Progenitor cell of endocrine pancreas (in vitro differentiated cells): ENCODE measurements at places on chromosomes 11 and 22. TPM values are rescaled to one million over a fixed set of nuclear protein-coding genes. Genes with fewer than 3 reads are reported as not detected.
A peak's percentile ranks its signal among the peaks of the same experiment; 100 is the strongest.

DNA sequence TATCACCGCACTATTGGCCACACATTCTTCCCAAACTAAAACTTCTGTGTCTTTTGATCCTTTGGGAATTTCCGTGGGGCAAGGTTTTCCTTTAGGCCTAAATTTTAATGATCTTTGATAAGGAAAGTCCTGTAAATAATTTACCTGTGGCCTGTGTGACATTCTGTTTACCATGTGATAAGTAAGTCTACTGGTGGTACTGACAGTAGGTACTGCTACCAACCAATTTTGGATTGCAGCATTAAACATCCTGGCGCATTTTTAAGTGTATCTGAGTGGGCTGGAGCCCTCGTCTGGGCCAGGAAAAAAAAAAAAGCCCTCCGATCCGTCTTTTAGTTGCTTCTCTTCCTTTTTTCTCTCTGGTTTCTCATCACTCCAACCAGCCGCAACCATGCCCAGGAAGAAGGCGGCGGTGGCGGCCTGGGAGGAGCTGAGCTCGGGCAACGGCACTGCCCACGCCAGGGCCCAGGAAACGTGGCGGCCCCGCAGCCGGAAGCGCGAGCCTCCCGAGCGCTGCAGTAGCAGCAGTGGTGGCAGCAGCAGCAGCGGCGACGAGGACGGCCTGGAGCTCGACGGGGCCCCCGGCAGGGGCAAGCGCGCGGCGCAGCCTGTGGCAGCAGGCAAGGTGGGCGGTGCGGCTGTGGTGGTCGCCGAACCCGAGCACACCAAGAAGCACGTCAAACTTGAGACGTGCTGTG lies 33.6 kb downstream of the ASRGL1 start:
- H3K4me3 ChIP-seq = no peak overlapping the region
- peaks cover 20% of the 10 kb centered on the region for H3K4me1 ChIP-seq
- peak overlapping the region; percentile 74 for H3K27ac ChIP-seq
- H3K36me3 ChIP-seq = peaks cover 28% of the 10 kb centered on the region
- no peaks in the 10 kb centered on the region for H3K27me3 ChIP-seq
- no peak for DNase-seq

GRCh38 chr11:66311965-66312548 lies 4.8 kb downstream of the CD248 start:
- H3K27me3 ChIP-seq = peaks cover 50% of the 10 kb centered on the region
- peak; percentile 68 for DNase-seq
- no peaks in the 10 kb centered on the region for H3K36me3 ChIP-seq
- H3K27ac ChIP-seq = peak overlapping the region; percentile 98
- H3K4me1 ChIP-seq = peaks cover 2% of the 10 kb centered on the region

The KMT5B gene
- total RNA-seq = 67.5 and 68.7 TPM in 2 replicates

- DNase-seq = no peak
- peaks cover 88% of the 10 kb centered on the region for H3K27me3 ChIP-seq
- H3K4me3 ChIP-seq = peak overlapping the region; percentile 78
Observed at GRCh38 chr11:123357353-123357989, 72.6 kb upstream of the GRAMD1B start.

- H3K36me3 ChIP-seq = no peaks in the 10 kb centered on the region
- no peak for DNase-seq
- peak overlapping the region; percentile 15 for H3K4me3 ChIP-seq
- H3K4me1 ChIP-seq = peaks cover 55% of the 10 kb centered on the region
Observed at GRCh38 chr11:34243600-34244464, 114.0 kb downstream of the ABTB2 start.

GRCh38 chr11:27830206-27830605 lies 130.0 kb upstream of the BDNF start:
- no peaks in the 10 kb centered on the region for H3K36me3 ChIP-seq
- no peak overlapping the region for H3K27ac ChIP-seq
- H3K4me1 ChIP-seq = no peaks in the 10 kb centered on the region
- H3K4me3 ChIP-seq = no peak overlapping the region
- DNase-seq = no peak
- H3K27me3 ChIP-seq = peaks cover 3% of the 10 kb centered on the region

The CNGA4 gene
- total RNA-seq = 2.0 and 2.1 TPM in 2 replicates

DNA sequence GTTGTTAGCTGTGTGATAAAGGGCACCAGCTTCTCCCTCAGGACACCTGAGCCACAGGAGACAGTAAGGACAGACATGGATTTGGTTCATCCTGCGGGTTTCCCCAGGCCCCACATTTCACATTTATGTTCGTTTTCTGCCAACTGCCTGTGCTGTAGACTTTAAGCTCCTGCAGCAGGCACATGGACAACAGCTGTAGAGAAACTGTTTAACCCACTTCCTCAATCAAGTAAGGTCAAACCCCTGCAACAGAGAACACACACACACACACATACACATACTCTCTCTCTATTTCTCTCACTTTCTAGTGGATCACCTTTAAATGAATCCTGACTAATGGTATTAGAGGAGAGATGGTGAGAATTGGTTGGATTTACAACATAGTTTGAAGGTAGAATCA lies 90.7 kb downstream of the C11orf87 start:
- H3K36me3 ChIP-seq = no peaks in the 10 kb centered on the region
- peaks cover 2% of the 10 kb centered on the region for H3K27me3 ChIP-seq
- no peak overlapping the region for H3K27ac ChIP-seq
- no peak for DNase-seq
- no peaks in the 10 kb centered on the region for H3K4me1 ChIP-seq

GRCh38 chr22:20877715-20878114 lies 18.9 kb downstream of the SNAP29 start:
- no peak overlapping the region for H3K4me3 ChIP-seq
- H3K36me3 ChIP-seq = peaks cover 11% of the 10 kb centered on the region
- no peaks in the 10 kb centered on the region for H3K4me1 ChIP-seq
- no peaks in the 10 kb centered on the region for H3K27me3 ChIP-seq

DNA sequence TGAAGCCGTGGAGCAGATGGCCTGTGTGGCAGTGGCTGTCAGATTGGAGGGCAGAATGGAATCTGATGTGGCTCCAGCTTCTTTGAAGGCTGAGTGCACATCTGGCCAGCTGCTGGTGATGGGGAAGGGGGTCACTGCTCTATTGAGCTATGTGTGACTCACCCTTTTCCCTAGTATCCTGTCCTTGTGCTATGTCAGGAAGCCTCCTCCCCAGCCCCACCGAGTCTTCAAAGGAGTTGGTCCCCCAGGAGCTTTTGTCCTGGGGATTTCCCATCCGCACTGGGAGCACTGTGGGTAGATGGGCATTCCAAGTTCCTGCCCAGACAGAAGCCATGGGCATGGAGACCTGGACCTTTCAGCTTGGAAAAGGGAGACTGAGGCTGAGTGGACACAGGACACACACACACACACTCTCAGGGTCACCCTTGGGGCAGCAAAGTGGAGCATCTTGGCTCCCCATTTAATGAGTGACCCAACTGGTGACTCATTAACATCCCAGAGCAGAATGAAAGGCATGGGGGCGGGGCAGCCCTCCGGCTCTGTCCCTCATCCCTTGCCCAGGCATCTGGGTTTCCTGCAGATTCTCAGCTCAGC lies 3.3 kb downstream of the SERPINH1 start:
- DNase-seq = no peak
- H3K36me3 ChIP-seq = peaks cover 8% of the 10 kb centered on the region
- H3K4me1 ChIP-seq = peaks cover 33% of the 10 kb centered on the region
- H3K4me3 ChIP-seq = no peak overlapping the region

The NEFH gene
- total RNA-seq = 0.69 and 0.80 TPM in 2 replicates

DNA sequence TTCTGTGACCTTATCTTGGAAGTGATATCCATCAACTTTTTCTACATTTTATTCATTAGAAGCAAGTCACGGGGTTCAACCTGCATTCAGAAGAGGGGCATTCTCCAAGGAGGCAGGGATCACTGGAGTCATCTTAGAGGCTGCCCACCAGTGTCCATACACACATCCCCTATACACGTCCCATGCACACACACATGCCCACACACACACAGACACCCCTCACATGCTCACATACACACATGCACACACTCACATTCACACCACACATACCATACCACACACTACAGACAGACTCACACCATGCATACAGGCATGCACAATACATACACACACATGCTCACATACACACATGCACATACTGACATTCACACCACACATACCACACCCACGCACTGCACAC lies 884.7 kb downstream of the TBC1D22A start:
- H3K27me3 ChIP-seq = peaks cover 2% of the 10 kb centered on the region
- H3K36me3 ChIP-seq = no peaks in the 10 kb centered on the region
- no peak overlapping the region for H3K27ac ChIP-seq
- no peak for DNase-seq
- H3K4me3 ChIP-seq = no peak overlapping the region

The VWA5A gene
- total RNA-seq = 20.9 and 22.6 TPM in 2 replicates

DNA sequence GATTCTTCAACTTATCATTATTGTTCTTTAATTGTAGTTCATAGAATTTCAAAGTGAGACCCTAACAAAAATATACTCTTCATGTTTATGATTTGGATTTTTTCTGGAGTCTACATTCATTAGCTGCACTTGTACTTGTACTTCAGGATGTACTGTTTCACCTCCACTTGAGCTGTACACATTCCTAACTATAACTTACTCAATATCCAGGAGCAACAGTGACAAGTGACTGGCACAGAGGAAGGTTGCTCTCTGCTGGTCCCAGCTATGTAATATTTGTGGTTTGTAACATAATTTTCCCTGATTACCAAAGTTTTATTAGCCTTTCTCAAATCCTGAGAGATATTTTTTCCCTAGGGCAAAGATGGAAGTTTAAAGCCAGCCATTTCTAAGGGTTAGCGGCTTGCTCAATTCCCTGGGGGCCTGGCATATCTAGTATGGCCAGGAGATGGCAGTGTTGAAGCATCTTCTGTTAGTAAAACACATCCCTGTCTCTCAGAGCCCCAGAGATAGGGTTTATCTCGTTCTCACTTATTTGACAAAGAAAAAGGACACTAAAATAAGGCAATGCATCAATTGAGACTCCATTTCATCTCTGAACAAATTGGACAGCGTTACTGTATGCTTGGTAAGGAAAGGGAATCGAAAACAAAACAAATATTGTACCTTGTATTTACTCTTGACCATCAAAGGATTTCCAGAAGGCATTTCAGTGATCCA lies 14.2 kb downstream of the OR52A5 start:
- no peaks in the 10 kb centered on the region for H3K4me1 ChIP-seq
- H3K27me3 ChIP-seq = peaks cover 8% of the 10 kb centered on the region
- H3K36me3 ChIP-seq = no peaks in the 10 kb centered on the region
- peak; percentile 41 for DNase-seq
